ENCODE measurements at places on chromosomes 7 and 10.

GRCh38 chr7:114789871-114790311 is 132.0 kb upstream of the MDFIC start:
- no peak for DNase-seq

GRCh38 chr7:29146888-29147609 is 712 bp upstream of the CPVL start:
- no peak for DNase-seq

DNA sequence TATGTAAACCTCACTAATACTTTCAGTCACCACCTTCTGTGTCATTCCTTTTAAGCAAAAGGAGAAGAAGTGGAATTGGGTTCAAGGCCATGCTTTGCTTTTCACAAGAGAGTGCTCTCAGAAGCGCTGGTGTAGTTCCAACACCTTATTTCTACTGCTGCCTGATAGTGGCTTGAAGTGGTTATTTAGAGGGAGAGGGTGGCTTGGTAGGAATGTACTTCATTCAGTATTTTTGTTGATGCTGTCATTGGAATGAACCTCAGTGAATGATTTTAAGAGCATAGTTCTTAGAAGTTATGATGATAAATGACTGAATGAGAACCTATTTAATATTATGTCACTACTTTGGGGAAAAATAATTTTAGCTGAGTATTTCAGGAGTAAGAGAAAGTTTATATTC is 396.7 kb downstream of the EXOC4 start:
- DNase-seq: no peak

- DNase-seq: no peak
These were observed 99.6 kb downstream of the JAZF1 start for GRCh38 chr7:28081016-28081415.

DNA sequence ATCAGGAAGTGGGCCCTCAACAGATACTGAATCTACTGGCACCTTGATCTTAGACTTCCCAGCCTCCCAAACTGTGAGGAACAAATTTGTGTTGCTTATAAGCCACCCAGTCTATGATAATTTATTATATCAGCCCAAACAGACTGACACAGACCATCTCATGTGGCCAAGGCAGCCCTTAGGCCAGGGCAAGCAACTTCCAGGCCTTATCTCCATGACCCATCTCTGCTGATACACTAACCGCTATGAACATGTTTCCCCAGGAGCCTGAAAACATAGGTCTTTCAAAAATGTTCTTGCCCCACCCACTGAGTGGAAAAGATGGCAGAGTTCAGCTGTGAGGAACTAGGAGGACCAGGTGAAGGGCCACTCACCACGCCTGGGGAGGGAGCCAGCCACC is 3.2 kb upstream of the BLOC1S2 start:
- no peak for DNase-seq

All from lung (tissue), 17 donors.